ENCODE measurements at places on chromosomes 1 and 21.

DNA sequence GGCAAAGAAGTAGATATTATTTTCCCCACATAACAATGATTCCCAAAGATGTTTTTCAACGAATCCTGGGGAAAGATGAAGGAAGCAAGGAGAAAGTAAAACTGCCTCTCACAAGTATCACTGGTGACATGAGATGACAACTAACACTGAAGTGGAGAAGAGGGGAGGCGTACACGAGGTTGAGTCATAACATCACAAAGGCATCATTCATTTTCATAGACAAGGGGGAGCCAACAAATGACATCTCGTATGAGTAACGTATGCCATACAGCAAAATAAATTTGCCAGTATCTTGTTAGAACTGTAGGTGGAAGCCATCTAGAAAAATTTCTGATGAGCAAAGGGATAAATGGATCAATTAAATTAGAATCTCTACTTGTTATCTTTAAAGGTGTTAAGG is 56.6 kb downstream of the ATP1B1 start:
- no peak for DNase-seq

- DNase-seq: no peak
These were observed 353.4 kb upstream of the AJAP1 start for GRCh38 chr1:4301007-4301406.

DNA sequence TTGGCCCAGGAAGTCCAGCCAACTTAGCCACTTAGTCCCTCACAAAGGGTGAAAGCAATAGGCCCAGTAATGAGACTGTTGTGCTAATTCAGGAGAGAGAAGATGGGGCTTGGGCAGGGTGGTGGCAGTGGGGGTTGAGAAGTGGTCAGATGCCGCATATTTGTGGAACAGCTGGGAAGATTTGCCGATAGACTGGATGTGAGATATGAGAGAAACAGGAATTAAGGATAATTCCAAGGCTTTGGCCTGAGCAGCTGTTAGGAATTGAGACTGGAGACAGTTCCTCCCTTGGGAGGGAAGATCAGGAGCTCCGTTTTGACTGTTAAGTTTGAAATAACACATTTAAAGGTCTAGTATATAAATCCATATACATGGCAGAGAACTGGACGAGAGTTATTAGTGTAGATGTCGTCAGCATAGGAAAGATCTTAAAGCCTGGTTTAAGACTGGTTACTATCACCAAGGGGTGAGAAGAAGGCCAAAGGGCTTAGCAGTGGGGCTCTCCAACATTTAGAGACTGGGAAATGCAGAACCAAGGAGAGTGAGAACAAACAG is 323.7 kb upstream of the FAM78B start:
- DNase-seq: no peak

DNA sequence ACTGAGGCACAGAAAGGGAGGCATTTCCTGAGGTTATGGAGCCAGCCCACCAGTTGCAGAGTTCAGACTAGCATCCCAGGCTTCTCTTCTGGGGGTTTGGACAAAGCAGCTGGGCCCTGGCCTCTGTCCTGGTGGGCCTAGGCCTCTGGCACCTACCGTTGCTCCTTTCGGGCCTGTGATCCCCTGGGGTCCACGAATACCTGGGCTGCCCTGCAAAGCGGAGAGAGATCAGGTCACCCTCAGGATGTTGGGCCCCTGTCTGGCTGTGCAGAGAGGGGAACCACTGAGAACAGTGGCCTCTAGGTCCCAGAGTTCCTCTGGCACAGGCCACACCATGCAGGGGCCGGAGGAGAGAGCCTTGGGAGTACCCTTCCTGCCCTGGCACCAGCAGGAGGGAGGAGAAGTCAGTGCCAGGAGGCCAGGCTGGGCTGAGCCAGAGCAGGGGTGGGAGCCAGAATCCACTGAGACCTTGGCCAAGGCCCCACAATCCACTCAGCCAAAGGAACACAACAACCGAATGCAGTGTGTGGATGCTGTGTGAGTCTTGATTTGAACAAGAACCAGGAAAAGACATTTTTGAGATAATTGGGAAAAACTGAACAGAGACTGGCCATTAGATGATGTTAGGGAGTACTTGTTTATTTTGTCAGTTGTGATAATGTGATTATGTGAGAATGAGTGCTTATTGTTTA is 8.9 kb downstream of the COL9A2 start:
- no peak for DNase-seq

- no peak for DNase-seq
These were observed 448 bp downstream of the G0S2 start for GRCh38 chr1:209675565-209676154.

GRCh38 chr1:57468641-57469523 is 45.0 kb upstream of the DAB1 start:
- no peak for DNase-seq

DNA sequence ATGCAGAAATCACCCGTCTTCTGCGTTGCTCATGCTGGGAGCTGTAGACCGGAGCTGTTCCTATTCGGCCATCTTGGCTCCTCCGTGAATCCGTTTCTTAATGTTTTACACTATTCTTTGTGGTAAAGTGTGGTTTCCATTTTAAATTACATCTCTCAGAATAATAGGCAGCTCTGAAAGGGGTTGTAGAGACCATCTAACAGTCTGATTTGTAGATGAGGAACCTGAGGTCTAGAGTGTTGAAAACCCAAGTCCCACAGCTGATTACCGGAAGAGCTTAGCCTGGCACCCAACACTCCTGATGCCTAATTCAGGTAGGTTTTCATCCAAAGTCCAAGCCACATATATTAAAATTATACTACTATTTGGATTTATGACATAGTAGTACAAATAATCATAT is 144.0 kb downstream of the LEPR start:
- no peak for DNase-seq

DNA sequence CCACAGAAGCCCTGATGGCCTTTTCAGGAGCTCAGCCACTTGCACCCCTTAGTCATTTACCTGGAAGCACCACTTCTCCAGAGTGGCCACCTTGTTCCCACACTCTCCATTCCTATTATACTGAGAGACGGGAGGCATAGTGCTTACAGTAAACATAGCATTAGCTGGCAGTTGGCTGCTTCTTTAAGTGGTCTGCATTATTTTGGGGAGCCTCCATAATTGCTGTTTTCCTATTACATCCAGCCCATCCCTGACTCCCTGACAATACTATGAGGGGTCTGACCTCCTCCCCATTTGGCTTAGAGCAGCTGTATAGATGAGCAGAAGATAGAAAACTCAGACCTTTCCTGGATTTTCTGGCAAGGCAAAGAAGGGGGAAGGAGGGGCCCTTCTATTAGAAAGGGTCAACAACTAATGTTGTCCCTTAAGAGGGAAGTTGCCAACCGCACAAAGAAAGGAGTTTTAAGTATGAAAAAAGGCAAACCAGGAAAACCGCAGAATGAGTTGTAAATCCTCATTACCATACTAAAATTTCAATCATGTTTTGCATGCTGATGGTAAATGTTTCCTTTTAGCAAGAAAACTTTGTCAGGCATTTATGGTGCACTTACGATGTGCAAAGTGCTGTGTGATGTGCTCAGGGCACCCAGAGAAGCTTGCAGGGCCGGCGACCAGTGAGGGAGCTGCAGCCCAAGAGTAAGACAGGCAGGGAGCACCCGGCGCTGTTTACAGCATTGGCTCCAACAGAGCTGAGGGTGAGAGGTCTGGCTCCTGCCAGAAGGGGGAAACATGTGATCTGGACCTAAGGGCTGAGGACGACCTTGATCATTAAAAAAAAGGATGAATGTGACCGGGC is 167.3 kb downstream of the ZZZ3 start:
- DNase-seq: no peak

DNA sequence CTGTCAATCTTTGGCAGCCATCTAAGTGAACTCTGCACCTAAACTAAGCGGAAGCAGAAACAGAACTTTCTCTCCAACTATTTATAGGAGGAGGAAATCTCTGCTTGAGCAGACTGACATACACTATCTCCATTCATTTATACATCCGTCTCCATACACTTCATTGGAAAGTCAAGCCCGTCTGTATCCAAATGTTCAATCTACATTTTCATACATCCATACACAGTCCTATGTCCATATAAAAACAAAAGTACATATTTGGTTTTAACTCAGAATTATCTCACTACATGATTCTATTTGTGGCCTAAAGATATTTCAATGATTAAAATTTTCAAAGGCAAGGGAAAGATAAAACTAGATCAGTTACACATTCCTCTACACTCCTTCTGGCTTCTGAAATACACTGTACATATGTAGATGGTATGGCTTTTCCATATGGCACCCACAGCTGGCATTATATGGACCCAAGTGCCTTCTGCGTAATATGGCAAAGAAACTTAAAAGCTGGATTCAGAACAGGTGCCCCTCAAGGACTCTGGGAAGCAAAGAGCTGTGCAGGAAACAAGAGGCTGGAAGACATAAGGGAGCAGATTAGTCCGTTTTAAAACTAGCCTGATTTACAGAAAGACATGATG is 35.5 kb downstream of the ILDR2 start:
- no peak for DNase-seq

DNA sequence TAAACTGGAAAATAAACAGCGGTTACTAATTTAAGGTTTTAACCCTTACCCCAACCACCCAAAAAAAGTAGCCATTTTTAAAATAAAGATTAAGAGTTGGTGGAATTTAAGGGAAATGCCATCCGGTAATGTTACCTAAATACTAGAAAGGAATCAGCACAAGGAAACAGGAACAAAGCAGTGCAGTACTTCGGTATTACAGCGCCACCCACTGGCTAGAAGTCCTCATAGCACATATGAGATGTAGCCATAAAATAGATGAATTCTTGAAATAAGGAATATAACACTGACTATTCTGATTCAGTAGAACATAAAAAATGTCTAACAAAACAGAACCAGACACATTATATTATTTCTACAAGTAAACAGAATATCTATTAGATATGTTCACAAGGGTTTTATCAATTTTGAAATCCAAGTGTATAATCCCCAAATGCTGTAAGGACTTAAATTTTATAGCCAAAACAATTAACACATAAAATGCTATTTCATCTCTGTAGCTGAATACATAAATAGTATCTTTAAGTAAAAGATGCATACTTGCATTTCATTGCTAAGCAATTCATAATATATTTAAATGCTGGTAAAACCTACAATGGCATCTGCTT is 58.8 kb downstream of the FRRS1 start:
- no peak for DNase-seq

GRCh38 chr1:117017062-117017461 is 15.5 kb downstream of the CD101 start:
- no peak for DNase-seq

DNA sequence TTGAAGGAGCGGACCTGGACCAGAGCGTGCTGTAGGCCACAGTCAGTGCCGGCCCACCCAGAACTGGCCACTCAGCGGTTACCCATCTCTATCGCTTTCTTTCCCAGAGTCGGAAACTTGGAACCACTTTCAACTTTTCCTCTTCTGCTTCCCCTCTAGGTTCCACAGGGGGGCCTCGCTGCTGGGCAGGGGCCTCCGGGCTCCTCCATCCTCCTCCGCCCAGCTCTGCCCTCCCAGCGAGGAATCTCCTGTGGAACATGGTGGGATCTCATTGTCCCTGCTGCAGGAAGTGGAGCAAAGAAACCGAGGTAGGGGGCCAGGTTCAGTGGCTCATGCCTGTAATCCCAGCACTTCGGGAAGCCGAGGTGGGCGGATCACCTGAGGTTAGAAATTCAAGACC is 139.2 kb downstream of the ETS2 start:
- DNase-seq: no peak

- no peak for DNase-seq
These were observed 134.5 kb upstream of the AJAP1 start for GRCh38 chr1:4519954-4520353.

GRCh38 chr1:59375321-59376220 is 78.7 kb downstream of the FGGY start:
- no peak for DNase-seq

GRCh38 chr1:173868266-173869020 is at the start of gene ZBTB37:
Gene ZBTB37 (plus strand): TSS chr1:173868380. CDS start chr1:173870226, 1,846 bp downstream.
- peak; percentile 88 for DNase-seq

GRCh38 chr1:170483051-170483450 is 48.9 kb upstream of the GORAB start:
- DNase-seq: no peak

DNA sequence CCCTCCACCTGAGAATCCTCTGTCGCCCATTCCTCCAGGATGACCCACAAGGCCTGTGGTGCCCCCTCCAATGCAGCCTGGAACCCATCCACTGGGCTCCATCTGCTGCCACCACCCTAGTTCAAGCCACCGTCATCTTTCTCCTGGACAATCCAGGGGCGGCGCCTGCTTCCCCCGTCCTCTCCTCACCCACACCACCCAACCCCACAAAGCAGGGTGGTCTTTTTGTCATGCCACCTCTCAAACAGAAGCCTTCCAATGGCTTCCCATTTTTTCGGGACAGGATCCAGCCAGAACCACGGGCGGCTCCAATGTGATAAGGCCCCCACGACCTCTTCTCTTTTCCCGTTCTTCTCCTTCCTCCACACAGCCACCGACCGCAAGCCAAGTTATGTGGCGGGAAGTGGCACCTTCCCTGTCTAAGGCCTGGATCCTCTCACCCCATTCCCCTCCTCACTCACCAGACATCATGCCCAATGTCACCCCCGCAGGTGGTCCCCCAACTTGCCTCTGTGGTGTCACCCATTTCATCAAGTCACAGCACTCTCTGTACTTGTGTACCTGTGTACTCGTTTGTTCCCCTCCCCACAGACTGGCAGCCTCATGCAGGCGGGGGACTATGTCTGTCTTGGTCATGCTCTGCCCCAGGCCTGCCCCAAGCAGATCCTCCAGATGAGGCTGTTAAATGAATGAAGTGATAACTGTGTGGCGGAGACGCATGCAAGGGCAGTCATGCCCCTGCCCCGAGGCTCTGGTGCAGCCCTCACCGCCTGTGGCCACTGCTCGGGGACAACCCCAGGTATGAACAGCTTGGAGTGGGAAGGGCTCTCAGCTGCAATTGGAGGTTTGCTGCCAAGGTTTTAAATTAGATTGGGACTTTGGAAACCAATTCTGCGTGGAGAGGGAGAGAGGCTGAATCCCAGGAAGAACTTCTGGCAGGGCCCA is 11.0 kb downstream of the UBXN11 start:
- no peak for DNase-seq

- no peak for DNase-seq
These were observed 39.9 kb upstream of the RIPK4 start for GRCh38 chr21:41806773-41807172.

- peak; percentile 62 for DNase-seq
These were observed 4.9 kb downstream of the PLEKHG5 start for GRCh38 chr1:6486433-6487011.

GRCh38 chr1:160429125-160429561 is 28.8 kb downstream of the VANGL2 start:
- no peak for DNase-seq

GRCh38 chr1:56578963-56579875 is at the start of gene PLPP3:
Gene PLPP3 (minus strand): TSS chr1:56579563. CDS start chr1:56579016, 547 bp downstream.
- DNase-seq: no peak

DNA sequence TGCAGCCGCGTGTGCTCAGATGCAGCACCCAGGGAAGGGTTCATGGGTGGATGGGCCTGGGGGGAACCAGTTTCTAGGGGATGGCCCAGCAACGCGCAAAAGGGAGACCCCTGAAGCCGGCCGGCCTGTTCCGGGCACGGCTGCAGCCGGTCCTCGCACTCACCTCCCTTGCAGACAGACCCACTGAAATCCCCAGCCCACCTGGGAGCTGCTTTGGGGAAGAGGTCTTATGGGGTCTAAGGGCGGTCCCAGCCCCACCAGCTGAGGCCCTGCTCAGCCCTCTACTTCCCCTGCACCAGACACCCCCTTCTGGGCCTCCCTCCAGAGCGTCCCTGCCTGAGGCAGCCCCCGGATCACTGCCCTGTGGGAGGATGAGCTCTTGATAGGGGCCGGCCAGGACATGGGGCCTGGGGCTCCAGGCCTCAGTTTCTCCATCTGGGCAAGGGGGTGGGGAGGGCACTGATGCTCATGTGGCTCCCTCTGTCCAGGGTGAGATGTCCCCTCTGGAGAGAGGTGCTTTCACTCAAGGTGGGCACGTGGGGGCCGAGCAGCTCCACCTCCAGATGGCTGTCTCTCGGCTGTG is 20.0 kb upstream of the TTC34 start:
- DNase-seq: no peak

GRCh38 chr1:118303064-118303463 is 118.0 kb upstream of the SPAG17 start:
- no peak for DNase-seq
